ENCODE measurements at places on chromosomes 16 and 17.

DNA sequence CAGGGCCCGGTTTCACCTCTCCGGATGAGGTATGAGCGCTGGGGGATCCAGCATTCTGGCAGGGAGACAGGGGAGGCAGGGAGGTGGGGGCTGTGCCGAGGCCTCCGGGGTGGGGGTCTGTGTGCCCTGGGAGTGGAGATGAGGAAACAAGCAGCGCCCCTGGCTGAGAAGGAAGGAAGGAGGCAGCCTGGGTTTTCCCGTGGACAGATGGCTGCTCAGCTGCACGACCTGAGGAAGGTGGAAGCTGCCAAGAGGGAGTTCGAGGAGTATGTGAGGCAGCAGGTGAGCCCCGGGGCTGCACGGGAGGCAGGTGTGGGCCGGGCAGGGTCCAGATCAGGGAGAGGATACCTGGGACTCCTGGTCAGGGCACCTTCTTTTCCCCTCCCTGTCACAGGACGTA lies 4.3 kb downstream of the RNF112 start:
- no peak for DNase-seq

DNA sequence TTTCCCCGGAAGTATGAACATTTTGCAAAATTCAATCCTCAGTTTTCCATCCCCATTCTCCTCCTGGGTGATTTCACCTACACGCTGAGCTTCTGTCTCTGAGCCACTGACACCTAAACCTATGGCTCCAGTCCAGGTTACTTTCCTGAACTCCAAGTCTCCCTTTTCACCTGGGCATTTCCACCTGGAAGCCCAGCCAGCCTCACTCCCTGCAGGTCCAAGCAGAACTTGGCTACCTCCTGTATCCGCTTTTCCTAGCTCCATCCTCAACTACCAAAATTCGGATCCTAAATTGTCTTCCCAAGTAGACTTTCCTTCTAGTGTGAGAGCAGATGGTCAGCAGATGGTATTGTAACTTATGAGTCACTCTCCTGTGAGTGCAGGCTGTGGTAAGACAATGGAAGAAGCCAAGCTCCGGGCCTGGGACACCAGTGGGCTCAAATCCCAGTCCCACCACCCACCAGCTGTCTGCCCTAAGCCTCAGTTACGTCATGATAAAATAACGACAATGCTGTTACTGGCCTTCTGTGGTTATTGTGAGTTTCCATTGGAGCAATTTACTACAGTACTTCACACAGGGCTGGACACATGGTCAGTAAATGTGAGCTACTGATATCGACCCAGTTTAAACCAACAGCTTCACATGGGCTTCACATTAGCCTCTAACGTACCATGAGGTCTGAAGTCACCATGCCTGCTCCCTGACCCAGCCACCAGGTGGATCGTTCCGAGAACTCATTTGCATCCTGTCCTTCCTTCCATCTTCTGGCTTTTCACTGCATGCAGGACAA lies 33.3 kb downstream of the PECAM1 start:
- DNase-seq: peak; percentile 64

DNA sequence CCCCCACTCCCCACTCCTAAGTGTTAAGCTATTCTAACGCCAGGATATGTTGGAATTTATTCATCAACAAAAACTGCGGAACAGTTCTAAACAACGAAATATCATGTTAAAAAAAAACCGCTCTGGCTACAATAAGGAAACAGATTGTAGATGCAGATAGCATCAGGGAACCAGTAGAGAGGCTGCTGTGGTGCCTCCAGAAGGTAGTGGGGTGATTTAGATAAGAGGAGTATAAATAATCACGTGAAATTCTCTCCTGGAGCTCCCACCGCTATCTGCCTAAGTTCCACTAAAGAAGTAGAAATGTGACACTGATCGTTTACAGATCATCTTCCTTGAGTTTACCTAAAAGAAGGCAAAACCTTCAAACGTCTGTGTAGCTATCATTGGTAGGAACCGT lies 8.0 kb downstream of the AHSP start:
- no peak for DNase-seq

GRCh38 chr17:59601130-59601529 lies 18.6 kb upstream of the CLTC start:
- no peak for DNase-seq

GRCh38 chr16:89577055-89577759 lies 1.6 kb downstream of the CPNE7 start:
- DNase-seq: no peak

GRCh38 chr16:27704252-27704651 lies 154.3 kb downstream of the KATNIP start:
- DNase-seq: no peak

GRCh38 chr17:5391678-5392077 lies 27.8 kb downstream of the NUP88 start:
- DNase-seq: no peak

DNA sequence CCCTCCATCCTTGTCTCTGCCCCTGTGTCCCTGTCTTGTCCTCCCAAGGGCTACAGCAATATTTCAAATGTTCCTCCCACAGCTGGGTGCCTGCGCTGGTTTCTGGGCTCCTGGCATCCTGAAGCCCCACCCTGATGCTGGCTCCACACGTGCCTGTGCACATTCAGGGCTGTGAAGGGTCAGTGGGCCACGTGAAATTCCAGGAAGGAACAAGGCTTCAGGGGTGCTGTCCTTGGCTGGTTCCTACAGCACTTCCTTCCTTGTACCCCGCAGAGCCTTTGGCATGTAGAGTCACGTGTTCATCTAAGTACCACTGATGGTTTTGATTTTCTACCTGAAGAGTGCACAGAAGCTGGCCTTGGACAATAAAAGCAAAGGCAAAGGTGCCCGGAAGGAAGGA lies 57.7 kb upstream of the NLK start:
- DNase-seq: no peak

- DNase-seq: no peak
Observed at GRCh38 chr17:37567538-37567937, 41.7 kb downstream of the SYNRG start.

DNA sequence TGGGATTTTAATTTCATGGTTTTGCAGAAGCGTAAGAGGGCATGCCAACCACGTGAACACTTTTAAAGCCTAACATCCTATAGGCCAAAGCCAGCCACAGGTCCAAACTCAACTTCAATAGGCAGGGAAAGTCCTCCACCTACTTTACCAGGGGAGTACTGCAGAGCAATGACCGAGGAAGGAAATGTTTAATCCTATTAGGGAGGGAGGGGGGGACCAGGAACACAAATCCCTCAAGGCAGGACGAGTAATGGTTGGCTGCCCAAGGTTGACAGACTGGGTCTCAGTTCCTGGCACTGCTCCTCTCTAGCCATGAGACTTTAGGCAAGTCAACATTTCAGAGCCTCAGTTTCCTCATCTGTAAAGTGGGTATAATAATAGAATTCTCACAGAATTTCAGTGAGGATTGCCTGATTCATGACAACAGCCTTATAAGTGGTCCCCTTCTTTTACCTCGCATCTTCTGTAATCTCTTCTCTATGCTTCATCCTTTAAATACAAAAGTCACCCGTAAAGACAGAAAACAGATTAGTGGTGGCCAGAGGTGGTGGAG lies 315.8 kb downstream of the HAPSTR1 start:
- DNase-seq: no peak

DNA sequence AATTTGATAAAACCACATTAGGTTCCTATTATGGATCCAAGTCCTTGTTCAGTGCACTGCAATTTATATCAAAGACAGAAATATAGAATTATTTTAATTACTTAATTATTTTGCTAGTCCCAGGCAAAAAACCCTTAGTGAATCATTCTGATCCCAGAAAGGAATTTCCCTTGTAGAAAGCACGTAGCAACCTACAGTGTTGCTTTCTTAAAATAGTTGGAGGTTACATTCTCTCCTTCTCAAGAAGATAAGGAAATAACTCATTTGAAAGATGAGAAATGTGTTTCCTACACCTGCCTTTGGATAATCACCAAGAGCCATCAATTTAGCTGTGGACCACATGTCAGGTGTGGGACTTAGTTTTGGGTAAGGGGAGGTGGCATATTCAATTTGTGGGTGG lies 434.9 kb downstream of the SHISA9 start:
- no peak for DNase-seq

GRCh38 chr17:81499601-81499970 lies 13.0 kb downstream of the ACTG1 start:
- no peak for DNase-seq

- DNase-seq: no peak
Observed at GRCh38 chr16:10466313-10466712, 80.5 kb downstream of the ATF7IP2 start.

Data from smooth muscle cell of the brain vasculature (primary cell).